Motor neuron (in vitro differentiated cells): ENCODE measurements at places on chromosomes 16 and 17. TPM values are rescaled to one million over a fixed set of nuclear protein-coding genes. Genes with fewer than 3 reads are reported as not detected.

The CES4A gene
- total RNA-seq = 0.96 and 2.1 TPM in 2 replicates

The KRT25 gene
- total RNA-seq = 0.14 TPM in 1 of 2 replicates, not detected in the other

The FAM20A gene
- 1.6 and 2.4 TPM in 2 replicates for total RNA-seq

The KRT40 gene
- 0.19 TPM in 1 of 2 replicates, not detected in the other for total RNA-seq

The KRTAP4-4 gene
- not detected in 2 replicates for total RNA-seq

The MTMR4 gene
- 40.9 and 41.8 TPM in 2 replicates for total RNA-seq

The NOXO1 gene
- 0.27 TPM in 1 of 2 replicates, not detected in the other for total RNA-seq

The CTF1 gene
- total RNA-seq = 1.9 and 2.9 TPM in 2 replicates

The MPV17L gene
- 2.4 and 3.1 TPM in 2 replicates for total RNA-seq

The KRTAP1-1 gene
- not detected in 2 replicates for total RNA-seq

The LIMD2 gene
- total RNA-seq = 18.9 and 20.8 TPM in 2 replicates

The TP53TG3C gene
- not detected in 2 replicates for total RNA-seq

The HSD17B1 gene
- total RNA-seq = 3.5 and 5.4 TPM in 2 replicates

The CDH1 gene
- total RNA-seq = 4.5 and 6.8 TPM in 2 replicates
